Bronchial epithelial cell (primary cell): ENCODE measurements at places on chromosomes 2 and 18. TPM values are rescaled to one million over a fixed set of nuclear protein-coding genes. Genes with fewer than 3 reads are reported as not detected.
A peak's percentile ranks its signal among the peaks of the same experiment; 100 is the strongest.

DNA sequence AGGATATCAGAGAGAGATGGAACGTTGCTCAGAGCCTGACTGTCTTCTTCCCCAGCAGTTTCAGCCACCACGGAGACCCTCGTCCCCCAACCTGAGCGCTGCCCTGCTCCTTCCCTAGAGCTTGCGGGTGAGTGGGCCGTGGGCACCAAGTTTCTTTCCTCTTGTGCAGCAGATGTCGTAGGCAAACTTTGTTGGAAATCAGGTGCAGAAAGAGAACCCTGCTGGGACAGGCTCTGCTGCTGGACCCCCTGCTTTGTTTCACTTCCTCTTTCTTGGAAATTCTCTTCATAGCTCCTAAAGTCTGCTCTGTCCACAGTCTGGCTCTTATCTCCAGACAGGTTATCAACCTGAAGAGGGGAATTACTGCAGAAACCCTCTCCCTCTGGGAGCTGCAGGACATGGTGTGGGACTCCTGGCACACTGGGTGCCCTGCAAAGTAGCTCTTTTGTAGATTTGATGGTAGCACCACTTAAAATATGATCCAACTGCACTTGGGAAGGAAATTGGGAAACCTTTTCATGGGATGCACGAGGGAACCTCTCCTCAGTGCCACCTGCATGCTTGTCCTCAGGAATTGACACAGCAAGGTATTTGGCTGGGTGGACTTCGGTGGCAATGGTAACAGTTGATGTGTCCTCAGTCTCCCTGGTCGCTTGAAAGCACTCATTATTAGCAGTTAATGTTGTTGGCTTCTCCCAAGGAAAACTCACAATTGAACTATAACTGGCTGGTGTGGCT is 92.2 kb downstream of the ALPK2 start:
- no peak for DNase-seq

- DNase-seq: peak; percentile 95
Observed at GRCh38 chr2:215540658-215541057, 104.8 kb upstream of the FN1 start.

The NBAS gene
- 72.6 and 78.2 TPM in 2 replicates for total RNA-seq

The AQP12A gene
- total RNA-seq: not detected in 2 replicates
